Activated T-cell treated with anti-CD3 and anti-CD28 coated beads, Interleukin-2, amount 50 U/mL, for 4 hours (primary cell): ENCODE measurements at places on chromosomes 5 and 9. TPM values are rescaled to one million over a fixed set of nuclear protein-coding genes. Genes with fewer than 3 reads are reported as not detected.

Gene SOHLH1
- not detected for total RNA-seq

Gene BTNL8
- not detected for total RNA-seq

GRCh38 chr9:99577351-99577750 is 244.3 kb upstream of the NR4A3 start:
- no peak for DNase-seq

- DNase-seq = no peak
Measured at GRCh38 chr5:120228262-120229031, 235.7 kb upstream of the PRR16 start.

GRCh38 chr5:111704452-111705085 is 52.4 kb downstream of the NREP start:
- DNase-seq = no peak

GRCh38 chr5:44361342-44362001 is 27.7 kb downstream of the FGF10 start:
- no peak for DNase-seq
